ENCODE measurements at places on chromosomes 6 and 20. TPM values are rescaled to one million over a fixed set of nuclear protein-coding genes. Genes with fewer than 3 reads are reported as not detected.

The DDX27 gene
- total RNA-seq = 42.1 TPM

The CST7 gene
- 29.8 TPM for total RNA-seq

The SLA2 gene
- total RNA-seq = 66.8 TPM

The PI16 gene
- 1.7 TPM for total RNA-seq

The BPIFB2 gene
- total RNA-seq = not detected

The SNX21 gene
- total RNA-seq = 2.1 TPM

The EYS gene
- not detected for total RNA-seq

The ALDH8A1 gene
- 3.5 TPM for total RNA-seq

The ASIP gene
- not detected for total RNA-seq

The PCK1 gene
- total RNA-seq = not detected

The TNFAIP3 gene
- total RNA-seq = 268 TPM

The SLC12A5 gene
- 0.34 TPM for total RNA-seq

The WFDC2 gene
- 1.2 TPM for total RNA-seq

The TBXT gene
- not detected for total RNA-seq

The SLC4A11 gene
- total RNA-seq = 0.14 TPM

The SPINT4 gene
- total RNA-seq = not detected

The SAMD3 gene
- total RNA-seq = 5.6 TPM

The CST2 gene
- total RNA-seq = not detected

The NOP56 gene
- 324 TPM for total RNA-seq

All from activated naive CD4-positive, alpha-beta T cell treated with anti-CD3 and anti-CD28 coated beads, Interleukin-2, amount 50 U/mL, for 72 hours (primary cell).